Immature natural killer cell (primary cell): ENCODE measurements at places on chromosomes 2 and 18. TPM values are rescaled to one million over a fixed set of nuclear protein-coding genes. Genes with fewer than 3 reads are reported as not detected.

- DNase-seq, result no peak
These were observed 2.3 kb downstream of the DGUOK start for GRCh38 chr2:73928963-73929347.

- DNase-seq, result no peak
These were observed 104.0 kb downstream of the SMAD2 start for GRCh38 chr18:47826157-47827074.

- DNase-seq, result peak; percentile 74
These were observed 123.8 kb downstream of the SPTBN1 start for GRCh38 chr2:54579682-54580620.

GRCh38 chr2:128185576-128185975 lies 94.6 kb downstream of the UGGT1 start:
- DNase-seq, result no peak

DNA sequence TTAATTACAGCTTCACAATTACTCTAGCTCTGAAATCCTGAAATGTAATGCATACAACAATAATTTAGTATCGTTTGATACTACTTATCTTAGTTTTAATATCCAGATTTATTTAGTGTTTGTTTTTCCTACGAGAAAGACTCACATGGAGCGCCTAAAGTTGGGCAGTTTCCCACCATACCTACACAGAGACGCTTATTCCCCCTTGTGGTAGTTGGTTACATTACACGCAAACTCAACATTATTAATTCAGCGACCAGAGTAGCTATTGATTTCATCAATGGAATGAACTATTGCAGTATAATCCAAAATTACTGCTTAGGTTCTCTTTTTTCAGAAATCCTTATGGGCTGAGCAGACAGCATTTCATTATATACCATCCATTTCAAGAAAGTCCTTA lies 164.0 kb upstream of the REG3G start:
- DNase-seq, result no peak

- no peak for DNase-seq
These were observed 61.0 kb upstream of the IL1RL1 start for GRCh38 chr2:102250278-102250821.

The SAG gene
- not detected for polyA plus RNA-seq

The OR6B2 gene
- not detected for polyA plus RNA-seq

The UGT1A4 gene
- not detected for polyA plus RNA-seq
